MCF 10A (cell line): ENCODE measurements at places on chromosomes 5 and 9. TPM values are rescaled to one million over a fixed set of nuclear protein-coding genes. Genes with fewer than 3 reads are reported as not detected.

NCS1 gene
- 27.8 and 41.3 TPM in 2 replicates for total RNA-seq

SUSD3 gene
- total RNA-seq, result not detected in 2 replicates

P4HA2 gene
- 53.1 and 91.1 TPM in 2 replicates for total RNA-seq

TMC1 gene
- not detected in 2 replicates for total RNA-seq

ATP10B gene
- not detected in 2 replicates for total RNA-seq
